Activated CD4-positive, CD25-positive, alpha-beta regulatory T cell treated with anti-CD3 and anti-CD28 coated beads, Interleukin-2, amount 50 U/mL, for 24 hours (primary cell): ENCODE measurements at places on chromosomes 2 and 18.

DNA sequence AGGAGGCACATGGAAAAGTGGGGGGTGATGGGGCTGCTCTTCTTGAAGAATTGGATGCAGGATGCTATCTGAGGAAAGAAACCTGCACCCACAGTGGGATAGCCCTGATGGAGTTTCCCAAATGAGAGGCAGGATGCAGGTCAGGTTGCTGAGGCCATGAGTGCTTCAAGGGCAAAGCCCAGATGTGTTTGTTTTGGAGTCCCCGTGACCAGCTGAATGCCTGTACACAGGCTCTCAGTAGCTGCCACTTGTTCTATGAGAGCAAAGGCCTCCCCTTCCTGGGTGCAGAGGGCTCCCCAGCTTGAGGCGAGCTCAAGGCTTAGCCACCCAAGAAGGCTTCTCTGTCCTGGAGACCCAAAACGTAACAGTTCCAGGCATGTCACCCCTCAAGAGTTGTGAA, 192.7 kb downstream of the SEPTIN10 start:
- ATAC-seq, result no peak

- ATAC-seq, result no peak
These were observed 79.9 kb downstream of the SEPTIN10 start for GRCh38 chr2:109533823-109534222.

DNA sequence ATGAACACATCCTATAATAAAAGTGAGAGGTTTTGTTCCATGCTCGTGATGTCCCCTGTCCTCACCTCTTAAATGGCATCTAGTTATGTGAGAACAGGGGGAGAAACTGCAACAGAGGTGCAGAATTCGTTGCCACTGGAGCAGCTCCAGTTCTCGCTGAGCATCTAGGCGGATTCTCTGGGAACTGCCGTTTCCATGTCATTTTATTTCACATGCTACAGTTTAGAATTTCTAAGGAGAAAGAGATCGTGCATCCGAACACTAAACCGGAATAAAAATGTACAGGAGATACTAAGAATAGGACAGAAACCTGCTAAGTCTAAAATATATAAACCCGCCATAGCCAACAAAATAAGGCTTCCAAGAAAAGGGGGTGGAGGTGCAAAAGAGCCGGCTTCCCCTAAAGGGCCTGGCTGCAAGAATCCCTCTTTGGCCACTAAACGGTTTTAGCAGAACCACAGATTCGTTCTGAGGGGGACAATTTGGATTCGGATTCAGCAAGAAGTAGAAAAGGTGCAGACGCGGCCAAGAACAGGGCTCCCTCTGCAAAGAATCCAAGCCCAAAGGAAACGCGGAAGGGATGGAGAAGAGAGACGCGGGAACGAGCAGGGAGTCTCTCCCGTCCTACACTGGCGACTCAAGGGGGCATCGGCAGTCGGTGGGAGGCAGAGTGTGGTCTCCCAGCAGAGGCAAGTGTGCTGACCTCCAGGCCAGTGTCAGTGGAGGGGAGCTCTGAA, 1.3 kb downstream of the TMEM163 start:
- no peak for ATAC-seq

DNA sequence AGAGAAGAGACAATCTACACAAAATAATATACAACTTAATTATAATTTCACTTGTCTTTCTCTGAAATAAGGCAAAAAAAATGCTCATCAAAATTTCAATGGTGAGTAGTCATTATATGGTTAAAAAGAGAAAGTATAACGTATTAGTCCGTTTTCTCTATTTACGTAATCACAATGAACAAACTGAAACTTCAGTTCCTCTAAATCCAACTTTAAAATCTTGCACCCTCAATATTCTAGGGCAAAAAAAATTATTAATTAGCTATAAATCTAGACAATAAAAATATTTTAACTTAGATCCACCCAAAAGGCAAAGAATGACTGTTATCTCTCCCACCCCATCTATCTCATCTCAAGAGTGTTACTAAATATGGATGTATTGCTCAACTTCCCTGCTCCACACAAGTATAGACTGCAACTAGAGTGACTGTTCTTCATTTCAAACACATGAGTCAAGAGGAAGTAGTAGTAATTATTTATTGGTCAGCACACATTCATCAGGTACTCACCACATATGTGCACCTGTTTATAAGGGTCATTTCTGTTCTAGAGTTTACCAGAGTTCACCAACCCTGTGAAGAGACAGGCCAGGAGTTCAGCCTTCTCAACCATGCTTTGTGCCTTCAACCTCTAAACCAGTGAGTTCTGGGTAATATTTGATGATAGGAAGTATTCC, 36.4 kb downstream of the STK39 start:
- peak; percentile 79 for ATAC-seq
